ENCODE measurements at places on chromosomes 12 and 14. TPM values are rescaled to one million over a fixed set of nuclear protein-coding genes. Genes with fewer than 3 reads are reported as not detected.

- no peak for DNase-seq
These were observed 39.8 kb downstream of the SLC6A12 start for GRCh38 chr12:174124-174523.

DNA sequence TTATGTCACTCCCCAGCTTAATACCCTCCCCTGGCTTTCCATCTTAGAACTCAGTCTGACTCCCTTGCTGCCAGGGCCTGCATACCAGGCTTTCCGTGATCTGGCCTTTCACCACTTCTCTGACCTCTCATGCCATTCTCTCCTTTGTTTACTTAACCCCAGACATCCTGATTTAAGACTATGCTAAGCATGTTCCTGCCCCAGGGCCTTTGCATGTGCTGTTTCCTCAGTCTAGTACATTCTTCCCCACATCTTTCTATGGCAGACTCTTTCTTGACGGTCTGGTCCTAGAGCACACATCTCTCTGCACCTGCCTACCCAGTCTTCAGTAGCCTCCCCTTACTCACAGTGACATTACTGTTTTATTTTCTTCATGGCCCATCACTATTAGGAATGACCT is 42.2 kb downstream of the PLXNC1 start:
- DNase-seq: no peak

KSR2 gene
- total RNA-seq: under 0.01 TPM

- DNase-seq: peak; percentile 36
These were observed 491 bp downstream of the WDR20 start for GRCh38 chr14:102140027-102140749.

DNA sequence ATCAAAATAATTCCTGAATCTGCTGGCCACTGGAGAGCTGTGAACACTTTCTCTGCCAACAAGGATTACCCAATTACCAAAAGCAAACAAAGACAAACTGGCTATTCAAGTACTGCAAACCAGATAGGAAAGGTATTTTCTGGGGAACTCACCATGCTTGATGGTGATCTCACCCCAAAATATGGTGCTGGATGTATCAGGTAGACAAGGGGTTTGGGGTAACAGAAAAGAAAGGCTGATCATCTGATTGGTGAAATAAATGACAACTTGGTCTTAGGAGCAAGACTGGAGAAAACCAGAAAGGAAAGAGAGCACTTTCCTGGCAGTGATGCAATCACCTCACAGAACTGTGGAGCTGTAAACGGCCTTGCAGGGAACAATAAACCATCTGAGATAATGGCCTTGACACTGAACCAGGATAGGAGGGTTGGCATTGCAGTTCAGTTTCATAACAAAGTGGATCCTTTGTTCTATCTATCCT is 31.0 kb upstream of the NPFF start:
- DNase-seq: no peak

DNA sequence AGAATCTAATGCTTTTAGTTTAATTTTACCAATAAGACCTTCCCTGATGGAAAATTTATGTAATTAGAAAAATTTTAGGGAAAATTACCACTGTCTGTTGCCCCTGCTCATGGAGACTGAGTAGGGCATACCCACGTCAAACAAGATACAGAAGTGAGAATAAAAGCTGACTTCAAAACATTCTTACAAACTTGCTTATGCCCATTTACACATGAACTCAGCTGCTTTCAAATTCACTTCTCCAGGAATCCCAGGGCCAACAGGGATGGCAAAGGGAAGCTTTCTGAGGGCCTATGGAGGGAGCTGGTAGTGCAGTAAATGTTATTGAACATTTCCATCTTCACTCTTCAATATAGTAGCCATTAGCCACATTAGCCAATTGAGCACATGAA is 4.8 kb upstream of the NINJ2 start:
- no peak for DNase-seq

CLEC2A gene
- total RNA-seq: not detected

DNA sequence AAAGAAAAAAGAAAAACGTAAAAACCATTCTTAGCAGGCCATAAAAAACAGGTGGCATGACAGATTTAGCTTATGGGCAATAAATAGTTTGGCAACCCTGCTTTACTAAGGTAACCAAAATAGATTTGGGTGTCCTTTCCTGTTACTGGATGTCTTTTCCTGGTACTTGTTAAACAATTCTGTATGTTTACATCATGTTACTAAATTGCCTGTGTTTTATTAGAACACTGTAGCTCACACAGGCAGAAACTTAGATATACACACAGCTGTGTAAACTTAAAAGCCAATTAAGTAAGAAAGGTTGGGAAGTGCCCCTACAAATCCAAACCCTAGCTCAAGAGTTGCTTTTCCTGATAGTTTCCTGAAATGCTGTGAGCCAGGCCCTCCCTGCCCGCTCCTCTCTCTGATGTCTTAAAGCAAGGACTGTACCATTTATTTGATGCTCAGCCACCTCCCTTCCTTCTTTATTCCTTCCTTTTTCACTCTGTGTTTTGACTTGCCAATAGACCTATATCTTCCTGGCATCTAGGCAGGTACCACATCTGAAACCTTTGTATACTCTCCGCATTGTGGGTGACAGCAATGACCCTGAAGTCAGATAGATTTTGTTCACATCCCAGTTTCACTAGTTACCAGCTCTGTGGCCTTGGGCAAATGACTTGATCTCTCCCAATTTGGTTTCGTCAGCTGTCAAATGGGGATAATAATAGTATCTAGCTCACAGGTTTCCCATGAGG is 3.7 kb upstream of the CAMKK2 start:
- DNase-seq: no peak

GRCh38 chr14:75769047-75769685 is 108.1 kb downstream of the TTLL5 start:
- DNase-seq: no peak

GRCh38 chr12:121282072-121282742 is 14.3 kb downstream of the CAMKK2 start:
- DNase-seq: peak; percentile 39

DNA sequence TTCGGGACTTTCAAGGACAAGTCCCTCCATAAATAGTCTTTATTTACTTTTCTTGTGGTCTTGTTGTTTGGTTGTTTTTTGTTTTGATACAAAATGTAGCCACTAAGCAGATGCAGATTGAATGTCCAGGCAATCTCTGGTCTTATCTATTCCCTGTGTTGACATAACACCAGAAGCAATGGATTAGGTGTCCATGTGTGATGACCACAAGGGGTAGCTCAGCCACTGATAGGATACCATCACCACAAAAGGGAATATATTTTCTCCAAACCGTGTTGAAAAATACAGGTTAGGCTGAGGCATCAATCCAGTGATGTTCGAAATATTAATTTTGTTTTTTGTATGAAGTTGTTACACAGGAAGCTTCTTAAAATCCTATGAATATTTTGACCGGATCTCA is 196.3 kb downstream of the EPS8 start:
- DNase-seq: no peak

UNC79 gene
- 0.27 TPM for total RNA-seq
